ENCODE measurements at places on chromosomes 3 and 15. TPM values are rescaled to one million over a fixed set of nuclear protein-coding genes. Genes with fewer than 3 reads are reported as not detected.
A peak's percentile ranks its signal among the peaks of the same experiment; 100 is the strongest.

GRCh38 chr3:150480877-150481276, 65.4 kb downstream of the SERP1 start:
- H3K4me3 ChIP-seq: no peak overlapping the region
- H3K27me3 ChIP-seq: no peaks in the 10 kb centered on the region
- H3K4me1 ChIP-seq: peaks cover 8% of the 10 kb centered on the region
- H3K36me3 ChIP-seq: no peaks in the 10 kb centered on the region
- H3K27ac ChIP-seq: no peak overlapping the region
- DNase-seq: no peak

- peak overlapping the region; percentile 45 for H3K27ac ChIP-seq
- no peak overlapping the region for H3K4me3 ChIP-seq
- peak; percentile 81 for DNase-seq
- H3K36me3 ChIP-seq: no peaks in the 10 kb centered on the region
- H3K4me1 ChIP-seq: peaks cover 13% of the 10 kb centered on the region
- H3K27me3 ChIP-seq: no peaks in the 10 kb centered on the region
Observed at GRCh38 chr3:65915477-65915876, 123.2 kb downstream of the MAGI1 start.

The CAPN3 gene
- total RNA-seq: 2.2 TPM

- no peak overlapping the region for H3K27ac ChIP-seq
- H3K4me3 ChIP-seq: no peak overlapping the region
- H3K36me3 ChIP-seq: no peaks in the 10 kb centered on the region
- no peaks in the 10 kb centered on the region for H3K4me1 ChIP-seq
Observed at GRCh38 chr3:101973163-101973505, 123.8 kb downstream of the NFKBIZ start.

The SLC25A36 gene
- total RNA-seq: 37.4 TPM

The KNG1 gene
- total RNA-seq: not detected

GRCh38 chr3:46565607-46566039, 479 bp downstream of the LRRC2 start:
- H3K4me1 ChIP-seq: peaks cover 10% of the 10 kb centered on the region
- peak overlapping the region; percentile 72 for H3K4me3 ChIP-seq
- DNase-seq: peak; percentile 20
- no peak overlapping the region for H3K27ac ChIP-seq
- no peaks in the 10 kb centered on the region for H3K27me3 ChIP-seq

The NRG4 gene
- total RNA-seq: not detected

DNA sequence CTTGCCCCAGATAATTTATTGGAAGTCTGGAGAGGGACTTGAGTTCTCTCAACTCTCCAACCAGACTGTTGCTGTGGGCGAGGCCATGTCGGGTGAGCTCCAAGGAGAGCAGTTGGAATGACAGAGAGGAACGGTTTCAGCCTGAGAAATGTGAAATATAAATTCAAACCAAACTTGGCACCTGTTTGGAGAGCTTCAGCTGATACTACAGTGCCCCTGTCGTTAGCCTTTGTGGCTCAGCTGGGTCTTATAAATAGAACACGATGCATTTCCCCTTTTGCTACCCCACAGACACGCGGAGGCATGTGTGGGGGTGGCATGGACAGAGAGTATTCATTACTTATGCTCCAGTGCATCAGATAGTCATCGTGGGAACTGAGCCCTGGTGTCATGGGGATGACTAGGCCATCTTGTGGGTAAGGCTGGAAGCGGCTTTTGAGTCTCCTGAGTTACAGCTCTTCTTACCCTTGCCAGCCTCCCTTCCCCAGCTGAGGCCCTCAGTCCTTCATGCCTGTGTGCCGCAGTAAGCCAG, 15.6 kb downstream of the SMAD3 start:
- peaks cover 11% of the 10 kb centered on the region for H3K36me3 ChIP-seq
- no peak overlapping the region for H3K4me3 ChIP-seq
- H3K27ac ChIP-seq: peak overlapping the region; percentile 22
- H3K4me1 ChIP-seq: peaks cover 81% of the 10 kb centered on the region
- H3K27me3 ChIP-seq: no peaks in the 10 kb centered on the region

GRCh38 chr3:192409201-192409837, 318.0 kb downstream of the FGF12 start:
- peak; percentile 57 for DNase-seq
- no peak overlapping the region for H3K27ac ChIP-seq
- H3K4me1 ChIP-seq: peaks cover 20% of the 10 kb centered on the region
- no peaks in the 10 kb centered on the region for H3K36me3 ChIP-seq

The CD96 gene
- not detected for total RNA-seq

- H3K27me3 ChIP-seq: peaks cover 20% of the 10 kb centered on the region
- DNase-seq: no peak
- H3K36me3 ChIP-seq: no peaks in the 10 kb centered on the region
- no peak overlapping the region for H3K4me3 ChIP-seq
Observed at GRCh38 chr3:72448375-72448823, 399.8 kb downstream of the SHQ1 start.

- no peaks in the 10 kb centered on the region for H3K36me3 ChIP-seq
- H3K4me3 ChIP-seq: peak overlapping the region; percentile 7
- H3K27me3 ChIP-seq: no peaks in the 10 kb centered on the region
Observed at GRCh38 chr3:195148549-195148948, 122.4 kb downstream of the XXYLT1 start.

The SH3GL3 gene
- total RNA-seq: not detected

GRCh38 chr15:51310064-51310463, 28.3 kb downstream of the CYP19A1 start:
- DNase-seq: no peak
- no peaks in the 10 kb centered on the region for H3K36me3 ChIP-seq
- H3K27ac ChIP-seq: no peak overlapping the region
- H3K27me3 ChIP-seq: peaks cover 90% of the 10 kb centered on the region
- H3K4me1 ChIP-seq: no peaks in the 10 kb centered on the region

The ATP1B3 gene
- total RNA-seq: 227 TPM

GRCh38 chr15:75346796-75347221, at the start of gene NEIL1:
TSS of gene NEIL1 (plus strand) at chr15:75347039. CDS start at chr15:75348906, 1,867 bp downstream.
- peak within 1 kb of the TSS; percentile 59 for H3K4me3 ChIP-seq
- no peaks in the 10 kb centered on the region for H3K36me3 ChIP-seq
- DNase-seq: peak; percentile 42
- H3K27me3 ChIP-seq: no peaks in the 10 kb centered on the region
- H3K4me1 ChIP-seq: peaks cover 7% of the 10 kb centered on the region
- H3K27ac ChIP-seq: no peak within 1 kb of the TSS

The IREB2 gene
- 51.4 TPM for total RNA-seq

GRCh38 chr15:69056365-69056764, 41.9 kb downstream of the NOX5 start:
- no peaks in the 10 kb centered on the region for H3K36me3 ChIP-seq
- no peak overlapping the region for H3K4me3 ChIP-seq
- peaks cover 11% of the 10 kb centered on the region for H3K4me1 ChIP-seq
- H3K27me3 ChIP-seq: peaks cover 9% of the 10 kb centered on the region

The TF gene
- total RNA-seq: 0.21 TPM

GRCh38 chr3:195886181-195887141, 21.9 kb downstream of the TNK2 start:
- H3K36me3 ChIP-seq: peaks cover 12% of the 10 kb centered on the region
- H3K27me3 ChIP-seq: no peaks in the 10 kb centered on the region
- no peak overlapping the region for H3K4me3 ChIP-seq
- peak overlapping the region; percentile 85 for H3K27ac ChIP-seq
- H3K4me1 ChIP-seq: peaks cover 28% of the 10 kb centered on the region
- DNase-seq: peak; percentile 90

DNA sequence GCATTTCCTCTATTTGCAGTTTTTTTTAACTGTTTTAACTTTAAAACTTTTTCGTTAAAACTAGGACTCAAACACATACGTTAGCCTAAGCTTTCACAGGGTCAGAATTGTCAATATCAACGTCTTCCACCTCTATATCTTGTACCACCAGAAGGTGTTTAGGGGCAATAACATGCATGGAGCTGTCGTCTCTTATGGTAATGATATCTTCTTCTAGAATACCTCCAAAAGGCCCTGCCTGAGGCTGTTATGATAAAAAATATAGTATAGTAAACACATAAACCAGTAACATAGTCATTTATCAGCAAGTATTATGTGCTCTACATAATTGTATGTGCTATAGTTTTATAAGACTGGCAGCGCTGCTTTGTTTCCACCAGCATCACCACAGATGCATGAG, 76.3 kb upstream of the MLF1 start:
- no peaks in the 10 kb centered on the region for H3K27me3 ChIP-seq
- no peak for DNase-seq
- no peak overlapping the region for H3K27ac ChIP-seq
- H3K4me3 ChIP-seq: no peak overlapping the region
- no peaks in the 10 kb centered on the region for H3K4me1 ChIP-seq

The USP19 gene
- 39.1 TPM for total RNA-seq

The PLA2G4E gene
- not detected for total RNA-seq

GRCh38 chr15:76996076-76996525, 1.2 kb downstream of the PSTPIP1 start:
- DNase-seq: no peak
- H3K27me3 ChIP-seq: no peaks in the 10 kb centered on the region
- H3K27ac ChIP-seq: no peak overlapping the region
- H3K4me3 ChIP-seq: no peak overlapping the region
- peaks cover 10% of the 10 kb centered on the region for H3K4me1 ChIP-seq
- H3K36me3 ChIP-seq: no peaks in the 10 kb centered on the region

GRCh38 chr3:94291686-94292085, 228.8 kb downstream of the NSUN3 start:
- H3K4me3 ChIP-seq: no peak overlapping the region
- no peaks in the 10 kb centered on the region for H3K27me3 ChIP-seq
